Activated CD8-positive, alpha-beta memory T cell treated with anti-CD3 and anti-CD28 coated beads, Interleukin-2, amount 50 U/mL, for 48 hours (primary cell): ENCODE measurements at places on chromosomes 5 and 9.

- DNase-seq, result no peak
These were observed 149.9 kb upstream of the GAS1 start for GRCh38 chr9:87097238-87097637.

DNA sequence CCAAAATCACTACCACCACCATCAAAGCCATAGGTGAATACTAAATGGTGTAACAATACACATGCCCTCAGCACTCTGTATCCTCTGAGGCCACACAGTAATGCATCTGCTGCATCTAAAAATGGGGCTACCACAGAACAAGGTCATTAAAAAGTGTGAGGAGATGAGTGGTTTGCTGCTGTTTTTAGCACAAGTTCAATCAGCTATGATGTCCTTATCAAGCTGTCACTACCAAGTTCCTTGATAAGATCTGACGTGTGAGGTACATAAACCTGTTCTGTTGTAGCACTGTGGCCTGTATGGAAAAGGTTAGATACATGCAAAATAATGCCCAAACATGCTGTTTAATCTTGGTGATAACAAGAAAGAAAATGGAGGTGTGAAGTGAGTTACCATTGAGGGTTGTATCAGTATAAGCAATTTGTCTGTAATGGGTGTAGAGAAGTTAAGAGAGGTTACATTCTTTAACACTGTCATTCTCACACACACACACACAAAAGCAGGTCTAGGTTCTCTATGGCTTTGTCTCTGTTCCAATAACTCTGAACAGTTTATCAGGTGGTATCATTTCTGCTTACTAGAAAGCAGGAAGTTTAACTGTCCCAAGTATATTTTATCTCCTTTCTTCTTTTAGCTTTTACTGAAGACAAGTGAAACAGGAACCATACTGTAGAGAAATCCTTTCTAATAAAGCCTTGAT, 252.9 kb downstream of the CWC27 start:
- no peak for DNase-seq

DNA sequence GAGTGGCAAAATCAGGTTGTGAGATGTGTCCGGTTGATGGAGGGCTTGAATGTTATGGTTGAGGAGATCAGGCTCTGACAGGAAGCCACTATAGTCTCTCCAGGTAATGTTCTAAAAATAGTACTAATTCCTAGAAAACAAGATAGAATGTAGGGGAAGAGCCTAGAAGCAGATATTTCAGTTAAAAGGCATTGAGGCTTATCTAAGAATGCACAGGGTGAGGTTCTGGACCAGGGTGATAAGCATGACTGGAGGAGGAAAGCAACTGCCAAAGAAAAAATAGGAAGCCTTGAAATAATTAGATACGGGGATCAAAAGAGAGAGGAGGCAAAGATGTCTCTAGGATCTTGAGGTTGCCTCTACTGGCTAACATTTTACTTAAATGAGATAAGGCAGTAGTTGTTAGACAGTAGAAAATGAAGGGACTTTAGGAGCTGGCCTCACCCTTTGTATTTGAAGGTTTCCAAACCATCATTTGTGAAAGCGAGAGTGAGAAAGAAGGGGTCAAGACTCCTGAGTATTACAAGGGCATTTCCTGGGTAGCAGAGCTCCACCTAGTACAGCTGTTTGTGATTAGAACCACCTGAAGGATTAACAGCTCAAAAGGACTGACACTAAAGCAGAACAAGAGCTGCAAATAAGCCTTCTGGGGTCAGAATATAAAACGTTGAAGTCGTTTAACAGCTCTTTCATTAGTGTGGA, 15.4 kb upstream of the ARL15 start:
- no peak for DNase-seq

DNA sequence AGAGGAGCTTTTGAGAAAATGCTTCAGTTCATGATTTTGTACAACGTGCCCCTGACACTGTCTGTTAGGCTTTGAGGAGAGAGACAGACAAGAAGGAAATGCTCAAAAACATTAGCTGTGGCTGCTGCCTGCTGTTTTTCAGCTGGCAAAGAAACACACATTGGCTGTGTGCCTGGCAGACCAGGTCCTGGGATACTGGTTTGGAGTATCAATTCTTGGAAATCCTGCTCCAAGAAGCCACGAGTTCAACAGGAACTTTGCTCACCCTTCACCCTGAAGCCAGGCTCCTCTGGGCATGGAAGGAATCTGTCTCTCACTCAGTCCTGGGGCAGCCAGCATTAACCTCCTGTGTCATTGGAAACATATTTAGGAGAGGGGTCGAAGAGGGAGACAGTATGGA, 245.5 kb downstream of the AUH start:
- no peak for DNase-seq

- no peak for DNase-seq
These were observed 14.0 kb downstream of the ACTBL2 start for GRCh38 chr5:57468481-57469163.

DNA sequence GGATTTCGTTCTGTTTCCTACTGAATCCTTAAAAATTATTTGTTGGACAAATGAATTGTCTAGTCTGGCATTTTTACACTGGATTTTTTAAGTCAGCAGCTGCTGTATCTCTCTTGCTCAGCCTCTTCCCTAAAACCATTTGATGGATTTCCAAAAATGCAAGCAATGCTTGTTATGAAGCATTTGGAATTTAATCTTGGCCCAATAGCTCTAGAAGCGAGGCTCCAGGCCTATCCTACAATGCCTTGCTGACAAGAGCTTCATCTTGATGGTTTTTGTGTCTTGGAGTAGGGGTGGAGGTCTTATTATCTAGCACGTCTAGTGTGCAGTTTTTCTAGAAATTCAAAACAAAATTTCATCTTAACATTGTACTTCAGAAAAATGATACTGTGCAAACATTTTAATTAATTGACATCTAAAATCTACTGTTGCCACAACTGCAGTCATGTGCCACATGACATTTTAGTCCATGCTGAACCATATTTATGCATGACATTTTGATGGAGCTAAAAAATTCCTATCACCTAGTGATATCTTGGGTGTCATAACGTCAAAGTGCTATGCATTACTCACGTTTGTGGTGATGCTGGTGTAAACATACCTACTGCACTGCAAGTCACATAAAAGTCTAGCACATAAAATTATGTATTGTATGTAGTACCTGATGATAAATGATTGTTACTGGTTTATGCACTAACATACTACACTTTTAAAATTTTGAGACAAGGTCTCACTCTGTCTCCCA, 5.9 kb upstream of the RAD23B start:
- no peak for DNase-seq

DNA sequence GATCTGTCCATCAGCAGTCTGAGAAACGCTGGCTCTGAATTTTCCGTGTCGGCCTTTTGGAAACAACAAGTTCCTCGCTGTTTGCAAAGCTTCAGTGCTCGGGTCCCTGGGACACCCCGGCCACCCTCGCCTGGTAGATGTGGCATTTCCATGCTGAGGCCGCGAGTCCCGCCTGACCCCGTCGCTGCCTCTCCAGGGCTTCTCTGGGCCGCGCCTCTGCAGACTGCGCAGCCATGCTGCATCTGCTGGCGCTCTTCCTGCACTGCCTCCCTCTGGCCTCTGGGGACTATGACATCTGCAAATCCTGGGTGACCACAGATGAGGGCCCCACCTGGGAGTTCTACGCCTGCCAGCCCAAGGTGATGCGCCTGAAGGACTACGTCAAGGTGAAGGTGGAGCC, 4.7 kb downstream of the NTNG2 start:
- no peak for DNase-seq

DNA sequence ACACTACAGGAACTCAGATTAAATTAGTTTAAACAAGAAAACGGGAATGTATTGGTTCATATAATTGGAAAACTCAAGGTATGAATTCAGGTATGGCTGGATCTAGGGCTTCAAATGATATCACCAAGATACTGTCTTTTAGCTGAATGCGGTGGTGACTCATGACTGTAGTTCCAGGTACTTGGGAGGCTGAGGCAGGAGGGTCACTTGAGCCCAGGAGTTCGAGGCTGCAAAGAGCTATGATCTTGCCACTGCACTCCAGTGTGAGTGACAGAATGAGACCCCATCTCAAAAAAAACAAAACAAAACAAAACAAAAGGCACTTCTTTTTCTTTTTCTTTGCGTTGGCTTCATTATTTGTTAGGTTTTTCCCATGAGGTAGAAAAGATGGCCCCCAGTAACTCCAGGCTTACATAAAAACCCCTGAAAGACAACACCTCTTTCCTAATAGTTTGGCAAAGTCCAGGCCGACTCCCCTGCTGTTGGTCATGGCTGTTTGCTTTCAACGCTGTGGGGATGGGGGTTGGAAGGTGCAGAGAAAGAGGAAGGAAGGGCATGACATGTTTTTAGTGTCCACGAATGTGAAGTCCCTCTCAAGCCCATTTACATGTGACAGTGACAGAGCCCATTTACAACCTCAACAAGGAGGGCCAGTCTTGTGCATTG, 39.8 kb upstream of the CRB2 start:
- no peak for DNase-seq

- no peak for DNase-seq
These were observed 140.9 kb downstream of the CCDC171 start for GRCh38 chr9:15693701-15694100.

GRCh38 chr5:12870872-12871539, 966.8 kb upstream of the CTNND2 start:
- no peak for DNase-seq

DNA sequence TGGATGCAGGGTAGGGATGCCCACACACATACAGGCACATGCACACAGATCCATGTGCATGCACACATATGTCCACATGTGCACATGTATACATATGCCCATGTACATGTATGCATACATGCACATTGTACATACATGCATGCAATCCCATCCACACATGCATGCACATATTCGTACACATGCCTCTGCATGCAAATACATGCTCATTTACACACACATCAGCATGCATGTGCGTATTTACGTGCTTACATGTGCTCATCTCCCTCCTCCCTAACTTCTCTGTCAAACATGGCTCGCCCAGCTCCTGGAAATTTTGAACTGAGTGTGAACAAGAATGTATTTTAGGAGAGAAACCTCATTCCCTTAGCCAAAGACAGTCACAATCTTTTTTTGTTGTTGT, 6.2 kb downstream of the KCNT1 start:
- DNase-seq, result no peak

DNA sequence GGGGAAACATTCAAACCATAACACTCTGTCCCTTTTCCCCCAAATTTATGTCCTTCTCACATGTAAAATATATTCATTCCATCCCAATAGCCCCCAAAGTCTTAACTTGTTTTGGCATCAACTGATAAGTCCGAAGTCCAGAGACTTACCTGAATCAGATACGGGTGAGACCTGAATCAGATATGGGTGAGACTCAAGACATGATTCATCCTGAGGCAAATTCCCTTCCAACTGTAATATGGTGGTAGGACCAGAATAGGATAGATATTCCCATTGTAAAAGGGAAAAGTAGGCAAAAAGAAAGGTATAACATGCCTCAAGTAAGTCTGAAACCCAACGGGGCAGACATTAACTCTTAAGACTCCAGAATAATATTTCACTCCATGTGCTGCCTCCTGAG, 115.6 kb upstream of the CKMT2 start:
- DNase-seq, result no peak

- no peak for DNase-seq
These were observed 15.8 kb upstream of the FCHO2 start for GRCh38 chr5:72940082-72940481.

- DNase-seq, result no peak
These were observed 46.6 kb downstream of the RMI1 start for GRCh38 chr9:84027201-84027600.

- no peak for DNase-seq
These were observed 267.2 kb downstream of the MAT2B start for GRCh38 chr5:163772644-163773043.

DNA sequence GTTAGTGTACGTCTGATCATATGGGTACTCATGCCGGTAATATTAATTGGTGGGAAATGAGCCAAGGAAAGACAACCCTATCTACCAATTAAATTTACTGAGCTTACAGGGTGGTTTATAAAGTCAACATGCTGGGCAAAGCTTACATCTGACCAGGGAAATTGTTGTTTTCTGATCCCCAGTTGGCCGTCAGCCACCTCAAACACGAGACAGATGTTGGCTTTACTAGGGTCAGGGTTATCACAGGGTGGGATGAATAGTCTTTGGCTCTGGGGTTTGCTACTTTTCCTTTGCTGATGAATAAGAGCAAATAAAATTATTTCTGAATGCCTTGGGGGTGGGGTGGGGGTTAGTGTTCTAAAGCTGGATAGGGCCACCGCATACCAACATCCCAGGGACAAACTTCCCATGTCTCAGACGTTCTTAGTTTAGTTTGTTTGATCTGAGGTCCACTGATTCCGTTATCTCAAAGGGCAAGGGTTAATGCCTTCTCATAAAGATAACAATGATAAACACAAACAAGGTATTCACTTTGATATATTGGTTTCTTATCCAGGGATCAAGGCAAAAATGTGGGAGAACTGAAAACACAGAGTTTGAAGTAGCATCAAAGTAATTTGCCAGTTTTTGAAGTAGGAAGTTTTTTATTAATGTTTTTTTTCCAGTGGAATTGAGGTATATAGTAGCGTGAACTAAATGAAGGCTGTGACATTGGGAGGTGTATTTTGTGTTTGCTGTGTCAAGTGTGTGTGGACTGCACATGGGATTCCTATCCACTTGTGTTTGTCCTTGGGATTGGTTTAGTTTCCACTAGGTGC, 109.1 kb upstream of the RPS23 start:
- no peak for DNase-seq

DNA sequence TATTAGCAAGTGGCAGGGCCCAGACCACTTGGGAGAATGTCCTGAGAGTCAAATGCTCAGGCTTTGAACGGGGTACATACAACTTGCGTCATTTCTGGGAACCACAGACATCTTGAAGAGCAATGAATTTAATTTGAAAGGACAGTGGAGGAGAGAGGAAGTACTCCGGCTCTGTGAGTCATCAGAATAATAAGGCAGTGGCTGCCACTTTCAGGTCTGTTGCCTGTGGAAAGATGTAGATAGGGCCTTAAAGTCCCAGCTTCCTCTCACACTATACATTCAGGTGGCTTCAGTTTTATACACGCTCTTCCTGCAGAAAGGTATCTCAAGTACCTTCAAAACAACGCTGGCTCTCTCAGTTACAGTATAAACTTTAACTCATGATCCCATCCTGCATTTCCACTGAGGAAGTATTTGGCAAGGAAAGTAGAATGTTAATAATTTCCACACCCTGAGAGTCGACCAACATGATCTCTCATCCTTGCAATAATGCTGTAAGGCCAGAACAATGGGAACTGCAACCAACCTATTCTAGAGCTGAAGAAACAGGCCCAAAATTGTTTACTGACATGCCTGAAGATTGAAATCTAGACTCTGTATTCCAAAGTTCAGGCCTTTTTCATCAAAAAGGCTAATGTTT, 6.8 kb upstream of the PRUNE2 start:
- DNase-seq, result no peak

GRCh38 chr5:428219-428618, 14.8 kb upstream of the EXOC3 start:
- DNase-seq, result no peak
